Sciatic nerve (tissue), 2 donors: ENCODE measurements at places on chromosomes 4 and X.

- DNase-seq = peak; percentile 69
Observed at GRCh38 chr4:57182132-57182874, 72.1 kb upstream of the IGFBP7 start.

GRCh38 chrX:4762196-4762595 is 1048.7 kb upstream of the PRKX start:
- DNase-seq = no peak

DNA sequence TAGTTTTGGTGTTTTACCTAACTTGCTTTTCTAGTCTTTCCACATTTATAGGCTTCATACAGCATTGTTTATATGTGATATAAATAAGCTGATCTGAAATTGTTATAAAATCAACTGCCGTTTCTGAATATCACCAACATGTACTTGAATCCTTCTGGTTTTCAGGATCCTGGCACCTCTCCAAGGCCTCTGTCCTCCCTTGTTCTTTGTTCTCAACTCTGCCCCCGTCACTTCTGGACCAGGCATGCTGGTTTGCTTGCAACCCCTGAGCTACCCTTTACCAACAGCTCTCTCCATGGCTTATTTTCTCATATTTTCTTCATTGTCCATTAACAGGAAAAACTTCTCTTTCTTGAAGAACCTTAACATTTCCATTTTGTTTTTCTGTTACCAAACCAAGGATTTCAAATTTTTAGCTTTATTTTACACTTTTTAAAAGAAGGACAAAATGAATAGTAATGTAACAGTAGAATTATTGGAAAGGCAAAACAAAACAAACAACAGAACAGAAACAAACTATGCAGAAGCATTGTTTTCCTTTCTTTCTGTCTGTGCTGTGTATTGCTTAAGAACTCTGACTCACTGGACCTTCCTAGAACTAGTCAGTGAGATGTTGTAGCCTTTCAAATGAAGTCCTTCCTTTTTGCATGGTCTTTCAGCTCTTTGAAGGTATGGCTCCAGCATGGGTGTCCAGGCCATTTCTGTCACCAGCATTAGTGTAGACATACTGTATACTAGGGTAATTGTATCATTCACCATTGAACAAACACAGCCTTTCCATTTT is 44.8 kb downstream of the BANK1 start:
- peak; percentile 68 for DNase-seq

- no peak for DNase-seq
Observed at GRCh38 chrX:132266583-132267355, 47.5 kb upstream of the RAP2C start.

DNA sequence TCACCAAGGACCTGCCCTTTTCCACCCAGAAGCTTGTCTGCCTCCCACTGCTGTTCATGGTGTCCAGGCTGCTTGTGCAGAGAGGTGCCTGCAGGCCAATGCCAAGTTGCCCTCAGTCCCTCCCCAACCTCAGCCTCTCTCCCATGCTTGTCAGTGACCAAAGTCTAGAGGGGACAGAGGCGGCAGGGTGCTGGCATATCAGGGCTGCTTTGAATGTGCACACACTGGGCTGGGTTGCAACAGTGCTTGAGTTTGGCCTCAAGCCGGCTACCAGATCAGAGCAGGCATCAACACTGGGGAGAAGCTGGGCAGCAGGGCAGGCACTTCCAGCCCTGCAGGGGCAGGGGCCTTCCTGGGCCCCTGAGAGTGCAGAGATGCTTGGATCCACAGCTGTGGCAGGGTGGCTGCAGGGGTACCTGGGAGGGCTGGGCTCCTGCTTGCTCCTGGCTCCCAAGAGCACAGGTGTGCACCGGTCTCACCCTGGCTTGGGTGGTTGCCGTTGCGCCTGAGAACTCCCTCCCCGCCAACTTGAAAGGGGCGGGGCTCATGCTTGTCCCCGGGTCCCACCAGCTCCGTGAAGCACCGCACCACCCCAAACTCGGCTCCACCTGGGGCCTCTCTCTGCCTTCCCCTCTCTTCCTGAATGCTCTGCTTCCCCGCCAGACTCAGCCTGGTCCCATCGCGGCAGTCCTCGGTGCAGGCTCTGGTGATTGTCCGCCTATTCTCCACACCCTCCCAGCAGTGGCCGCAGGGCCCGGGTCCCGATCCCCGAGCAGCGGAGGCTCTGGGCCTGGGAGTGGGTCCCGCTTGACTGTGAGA is 1681.9 kb upstream of the ADGRL3 start:
- no peak for DNase-seq

DNA sequence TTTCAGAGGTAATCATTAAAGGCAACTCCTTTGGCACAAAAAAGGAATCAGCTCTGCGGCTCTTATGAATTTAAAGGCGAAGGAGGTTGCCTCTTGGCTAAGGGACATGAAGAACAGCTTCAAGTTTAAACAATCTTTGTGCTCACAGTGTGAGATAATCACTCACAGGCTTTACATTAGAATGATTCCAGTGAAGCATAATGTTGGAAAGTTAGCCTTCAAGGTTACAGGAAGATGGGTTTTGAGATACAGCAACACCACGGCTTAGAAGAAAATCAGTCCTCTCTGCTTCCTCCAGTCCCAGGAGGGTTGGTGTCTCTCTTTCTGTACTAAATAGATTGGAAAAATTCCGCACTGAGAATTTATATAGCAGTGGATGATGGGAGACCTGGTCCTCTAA is 11.6 kb upstream of the SCD5 start:
- no peak for DNase-seq
